Activated naive CD4-positive, alpha-beta T cell (primary cell): ENCODE measurements at places on chromosomes 7 and 10.

- DNase-seq = no peak
Observed at GRCh38 chr10:22557321-22557720, 157.1 kb downstream of the PIP4K2A start.

DNA sequence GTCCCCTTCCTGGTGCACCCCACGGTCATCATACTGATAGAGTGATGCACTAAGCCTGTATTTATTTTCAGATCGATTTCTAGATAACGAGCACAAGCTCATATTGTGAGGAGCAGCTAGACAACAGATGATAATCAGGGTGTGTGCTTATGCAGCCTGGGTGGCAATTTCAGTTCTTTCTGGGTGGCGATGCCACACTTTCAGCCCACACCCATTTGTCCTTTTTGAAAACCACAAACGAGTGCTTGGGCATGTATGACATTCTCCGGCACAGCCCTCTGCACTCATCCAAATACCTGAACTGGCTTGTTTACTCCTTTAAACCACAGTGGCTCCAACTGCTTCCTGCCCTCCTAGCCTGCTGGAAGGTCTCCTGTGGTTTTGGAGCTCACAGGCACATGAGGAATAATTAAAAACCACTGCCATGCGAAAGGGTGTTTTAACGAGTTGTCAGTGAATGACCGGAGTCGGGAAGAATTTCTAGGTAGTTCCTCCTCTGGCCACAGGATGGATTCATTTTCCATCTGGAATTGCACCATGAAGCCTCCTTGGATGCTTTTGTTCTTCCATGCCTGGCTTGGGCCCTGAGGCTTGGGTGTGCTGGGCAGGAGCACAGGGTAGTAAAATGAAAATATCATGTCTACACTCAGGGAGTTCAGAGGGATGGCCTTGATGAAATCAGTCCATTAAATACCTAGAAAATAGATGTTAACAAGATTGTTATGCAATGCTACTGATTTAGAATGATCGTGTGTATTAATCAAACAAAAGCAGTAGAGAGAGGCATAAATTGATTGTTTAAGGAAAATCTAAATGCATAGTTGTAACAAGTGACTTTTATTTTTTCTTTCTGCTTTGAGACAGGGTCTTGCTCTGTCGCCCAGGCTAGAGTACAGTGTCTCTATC is 52.4 kb upstream of the ITGB1 start:
- no peak for DNase-seq

GRCh38 chr10:80921032-80921431 is 383.3 kb downstream of the SH2D4B start:
- DNase-seq = no peak

- no peak for DNase-seq
Observed at GRCh38 chr10:74194545-74194944, 43.5 kb downstream of the ADK start.

- DNase-seq = no peak
Observed at GRCh38 chr10:112261281-112261822, 21.8 kb upstream of the TECTB start.

GRCh38 chr10:49527061-49527460 is 11.9 kb downstream of the ERCC6 start:
- no peak for DNase-seq
